Stimulated activated CD4-positive, alpha-beta T cell treated with anti-CD3 and anti-CD28 coated beads, TNF-alpha, amount 100 ng/mL, for 1 hour (primary cell): ENCODE measurements at places on chromosomes 4 and X.

DNA sequence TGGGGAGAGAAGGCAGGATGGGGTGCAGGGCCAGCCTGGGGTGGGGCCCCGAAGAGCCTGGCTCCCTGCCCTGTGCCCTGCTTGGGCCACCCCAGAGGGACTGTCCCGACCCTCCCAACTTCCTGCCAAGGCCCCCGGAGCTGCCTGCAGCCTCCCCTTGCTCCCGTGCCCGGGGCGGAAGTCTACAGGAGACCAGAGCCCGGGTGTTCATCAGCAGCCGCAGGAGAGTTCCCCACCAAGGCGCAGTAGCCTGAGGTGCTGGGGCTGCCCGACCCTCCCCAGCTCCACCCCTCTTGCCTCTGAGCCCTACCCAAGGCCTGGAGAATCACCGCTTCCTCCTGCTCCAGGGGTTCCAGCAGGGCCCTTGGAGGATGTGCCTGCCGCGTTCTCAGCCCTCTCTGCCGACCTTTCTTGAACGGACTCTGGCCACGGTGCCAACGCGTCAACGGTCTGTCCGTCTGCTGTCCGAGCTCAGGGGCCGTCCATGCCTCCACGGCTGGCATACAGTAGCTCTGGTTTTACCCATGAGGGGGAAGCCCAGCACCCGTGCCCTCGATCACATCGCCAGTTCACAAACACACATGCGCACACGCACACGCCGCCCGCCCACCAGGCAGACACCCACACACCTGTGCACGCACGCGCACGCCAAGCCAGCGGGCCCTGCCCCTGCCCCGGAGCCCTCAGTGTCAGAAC lies 36.0 kb upstream of the SPON2 start:
- no peak for DNase-seq

GRCh38 chrX:83892433-83892832 lies 31.5 kb downstream of the CYLC1 start:
- no peak for DNase-seq

GRCh38 chrX:1521459-1521956 lies 15.5 kb downstream of the P2RY8 start:
- no peak for DNase-seq

DNA sequence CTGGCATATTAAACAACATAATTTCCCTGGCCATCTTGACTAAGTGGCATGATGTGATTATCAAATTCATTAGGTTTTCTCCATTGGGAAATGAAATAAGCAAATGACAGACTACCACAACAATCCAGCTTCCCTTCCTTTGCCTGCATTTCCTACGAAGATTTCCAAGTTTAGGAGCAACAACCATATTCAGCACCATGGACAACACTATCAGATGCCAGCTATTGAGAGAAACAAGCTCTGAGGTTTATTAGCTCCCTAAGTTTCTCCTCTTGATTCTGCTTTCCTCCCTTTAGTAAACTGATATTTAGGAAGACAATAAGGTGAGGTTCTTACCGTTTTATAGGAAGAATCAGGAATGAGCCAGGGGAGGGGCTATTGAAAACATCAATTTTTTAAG lies 36.2 kb downstream of the DCX start:
- DNase-seq: no peak

DNA sequence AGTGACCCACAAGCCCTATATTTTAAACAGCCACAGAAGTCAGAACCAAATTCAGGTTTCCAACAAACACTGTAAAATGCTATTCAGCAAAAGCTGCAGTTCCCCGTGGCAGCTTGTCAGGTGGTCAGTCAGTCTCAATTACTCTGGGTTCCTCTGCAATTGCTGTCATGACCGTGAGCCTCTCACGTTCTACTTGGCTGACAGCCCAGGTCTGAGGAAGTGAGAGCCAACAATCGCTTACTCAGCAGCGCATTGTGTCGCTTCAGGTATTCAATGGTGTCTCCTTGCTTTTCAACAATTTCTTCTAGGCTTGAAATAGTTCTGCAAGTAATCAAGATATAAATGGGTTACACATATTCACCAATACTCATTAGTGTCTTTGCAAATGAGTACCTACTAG lies 25.8 kb downstream of the TRIM75 start:
- no peak for DNase-seq

GRCh38 chr4:23889391-23889790 lies 456 bp downstream of the PPARGC1A start:
- no peak for DNase-seq

GRCh38 chr4:165115301-165115700 lies 2.6 kb upstream of the TMEM192 start:
- no peak for DNase-seq

- DNase-seq: peak; percentile 79
Measured at GRCh38 chrX:131816551-131817136, 206.5 kb upstream of the STK26 start.

- no peak for DNase-seq
Measured at GRCh38 chr4:145939856-145940255, 1.2 kb upstream of the ZNF827 start.

GRCh38 chrX:53281963-53282695 lies 745 bp upstream of the IQSEC2 start:
- no peak for DNase-seq

DNA sequence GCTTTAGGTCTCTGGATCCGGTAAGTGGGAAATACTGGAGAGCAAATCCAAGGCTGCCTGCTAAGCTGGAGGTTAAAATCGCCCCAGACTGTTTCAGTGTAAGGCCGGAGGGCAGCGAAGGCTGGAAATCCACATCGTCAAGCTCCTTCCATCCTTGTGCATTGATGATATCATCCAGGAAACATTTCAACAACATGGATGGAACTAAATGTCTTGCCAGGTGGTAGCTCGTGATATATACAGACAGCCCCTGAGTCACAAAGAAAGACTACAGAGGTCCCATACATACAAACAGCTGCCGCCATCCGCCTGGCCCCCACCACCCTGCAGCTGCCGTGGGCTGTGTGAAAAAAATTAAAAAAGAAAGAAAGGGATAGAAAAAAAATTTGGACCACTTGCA lies 148.9 kb upstream of the RBPJ start:
- no peak for DNase-seq

- DNase-seq: no peak
Measured at GRCh38 chr4:175703956-175704600, 108.0 kb downstream of the GPM6A start.

GRCh38 chr4:52640808-52641565 lies 18.1 kb downstream of the USP46 start:
- no peak for DNase-seq

- DNase-seq: no peak
Measured at GRCh38 chr4:27764526-27764837, 903.8 kb downstream of the STIM2 start.

GRCh38 chr4:62199291-62199810 lies 999.2 kb downstream of the ADGRL3 start:
- no peak for DNase-seq

- DNase-seq: no peak
Measured at GRCh38 chrX:96764864-96765263, 80.2 kb downstream of the DIAPH2 start.

DNA sequence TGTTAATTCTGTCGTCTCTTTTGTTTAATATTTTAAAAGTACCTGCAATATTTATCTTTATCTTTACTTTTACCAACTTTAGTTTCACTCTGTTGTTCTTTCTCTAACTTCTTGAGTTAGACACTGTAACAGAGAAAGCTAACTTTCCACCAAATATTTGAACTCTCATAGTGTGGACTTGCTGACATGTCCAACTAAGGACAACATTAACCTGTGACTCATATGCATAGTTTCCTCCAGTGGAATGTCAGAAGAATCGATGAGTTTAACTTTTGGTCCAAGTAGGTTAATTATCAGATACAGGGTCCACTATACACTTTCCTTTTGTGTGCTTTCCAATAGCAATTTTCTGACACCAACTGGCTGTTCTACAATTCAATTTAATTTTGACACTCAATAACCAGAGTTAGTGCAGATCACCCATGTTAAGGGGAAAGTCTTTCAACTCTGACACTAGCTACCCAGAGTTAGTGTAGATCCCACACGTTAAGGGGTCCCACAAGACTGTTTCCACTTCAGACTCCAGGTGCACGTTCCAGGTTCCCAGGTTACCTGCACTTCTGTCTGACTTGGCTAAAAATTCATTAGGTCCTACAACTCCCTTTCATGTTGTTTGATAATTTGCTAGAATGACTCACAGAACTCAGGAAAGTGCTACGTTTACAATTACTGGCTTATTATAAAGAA lies 559.0 kb upstream of the AMOT start:
- DNase-seq: no peak

- DNase-seq: no peak
Measured at GRCh38 chr4:75919920-75920319, 17.7 kb upstream of the PPEF2 start.

DNA sequence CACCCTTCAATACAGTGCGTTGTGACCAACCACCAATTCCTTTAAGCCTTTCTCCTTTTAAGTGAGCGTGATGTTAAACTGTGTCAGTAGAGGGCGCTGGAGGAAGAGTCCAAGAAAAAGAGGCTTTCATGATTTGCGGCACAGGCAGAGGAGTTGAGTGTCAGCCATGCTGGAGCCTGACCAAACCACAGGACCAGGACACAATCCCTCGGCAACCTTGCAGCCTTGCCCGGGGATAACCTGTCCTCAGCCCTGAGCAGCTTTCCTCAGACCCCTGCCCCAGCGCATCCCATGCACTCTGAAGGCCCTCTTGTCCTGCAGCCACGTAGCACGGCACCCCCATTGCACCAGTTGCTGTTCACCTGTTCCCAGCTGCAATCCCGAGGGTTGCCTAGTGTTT lies 53.5 kb upstream of the SMIM31 start:
- no peak for DNase-seq

DNA sequence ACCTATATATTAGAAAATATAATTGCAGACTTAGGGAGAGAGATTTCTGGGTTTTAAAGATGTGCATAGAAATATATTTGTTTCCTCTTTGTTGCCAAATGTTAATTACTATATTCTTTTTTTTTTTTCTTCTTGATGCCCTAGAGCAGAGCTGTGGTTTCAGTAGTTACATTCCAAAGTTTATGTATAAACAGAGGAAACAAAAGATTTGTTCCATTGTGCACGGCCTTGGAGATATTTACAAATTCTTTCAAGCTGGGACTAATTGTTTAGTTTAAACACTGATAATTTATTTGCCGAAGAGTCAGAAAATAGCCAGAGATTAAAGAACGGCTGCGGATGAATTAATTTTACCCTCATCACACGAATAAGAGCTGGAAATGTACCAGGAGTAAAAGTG lies 85.1 kb downstream of the USP46 start:
- DNase-seq: no peak

- no peak for DNase-seq
Measured at GRCh38 chrX:12614266-12614665, 176.9 kb upstream of the PRPS2 start.

GRCh38 chr4:9835430-9835829 lies 54.0 kb downstream of the DRD5 start:
- no peak for DNase-seq

DNA sequence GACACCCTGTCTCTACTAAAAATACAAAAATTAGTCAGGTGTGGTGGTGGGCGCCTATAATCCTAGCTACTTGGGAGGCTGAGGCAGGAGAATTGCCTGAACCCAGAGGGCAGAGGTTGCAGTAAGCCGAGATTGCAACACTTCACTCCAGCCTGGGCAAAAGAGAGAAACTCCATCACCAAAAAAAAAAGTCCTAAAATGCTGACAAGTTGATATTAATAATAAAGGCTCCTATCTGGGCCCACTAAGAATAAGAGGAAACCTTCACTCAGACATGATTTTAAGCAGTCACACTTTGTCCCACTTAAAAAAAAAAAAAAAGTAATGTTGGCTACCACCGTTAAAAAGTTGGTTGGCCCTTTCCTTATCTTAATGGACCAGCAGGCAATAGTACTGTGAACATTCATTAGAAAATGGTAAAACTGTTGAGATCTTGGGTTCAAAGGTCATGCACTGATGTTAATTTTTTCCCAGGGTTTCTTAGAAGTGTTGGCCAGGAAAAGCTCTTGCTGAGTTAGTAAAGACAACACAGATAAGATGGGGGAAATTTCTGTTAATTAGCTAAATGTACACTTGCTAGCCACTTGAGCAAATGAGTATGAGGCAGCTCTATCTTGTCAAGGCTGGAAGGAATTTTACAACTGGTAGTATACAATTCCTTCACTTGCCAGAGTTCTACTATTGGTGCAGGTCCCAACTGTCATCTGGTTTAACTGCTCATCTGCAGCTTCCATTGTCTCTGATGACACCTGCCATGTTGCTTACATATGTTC lies 43.6 kb upstream of the BMP2K start:
- DNase-seq: no peak

GRCh38 chr4:169334335-169334734 lies 63.6 kb upstream of the SH3RF1 start:
- DNase-seq: no peak

DNA sequence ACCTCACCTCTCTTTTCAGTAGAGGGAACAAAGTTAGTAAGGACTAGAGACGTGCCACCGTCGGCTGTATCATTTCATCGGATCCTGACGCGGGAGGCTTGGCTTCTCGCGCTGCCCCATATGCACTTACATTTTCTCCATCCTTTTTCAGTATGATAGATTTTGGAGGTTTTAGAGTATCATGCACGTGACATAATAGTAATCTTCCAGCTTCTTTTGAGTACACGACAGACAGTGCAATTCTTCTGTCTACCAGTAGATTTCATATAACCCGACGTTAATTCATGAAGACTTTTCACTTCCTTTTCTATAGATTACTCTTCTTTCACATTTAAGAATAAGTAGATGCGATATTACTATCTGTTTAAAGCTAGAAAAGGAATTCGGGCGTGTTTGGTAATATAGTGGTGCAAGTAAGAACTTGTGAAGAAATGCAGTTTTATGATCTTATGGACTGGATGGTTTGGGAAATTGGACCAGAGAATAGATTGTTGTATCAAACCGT lies 1.0 kb downstream of the CDS1 start:
- no peak for DNase-seq

DNA sequence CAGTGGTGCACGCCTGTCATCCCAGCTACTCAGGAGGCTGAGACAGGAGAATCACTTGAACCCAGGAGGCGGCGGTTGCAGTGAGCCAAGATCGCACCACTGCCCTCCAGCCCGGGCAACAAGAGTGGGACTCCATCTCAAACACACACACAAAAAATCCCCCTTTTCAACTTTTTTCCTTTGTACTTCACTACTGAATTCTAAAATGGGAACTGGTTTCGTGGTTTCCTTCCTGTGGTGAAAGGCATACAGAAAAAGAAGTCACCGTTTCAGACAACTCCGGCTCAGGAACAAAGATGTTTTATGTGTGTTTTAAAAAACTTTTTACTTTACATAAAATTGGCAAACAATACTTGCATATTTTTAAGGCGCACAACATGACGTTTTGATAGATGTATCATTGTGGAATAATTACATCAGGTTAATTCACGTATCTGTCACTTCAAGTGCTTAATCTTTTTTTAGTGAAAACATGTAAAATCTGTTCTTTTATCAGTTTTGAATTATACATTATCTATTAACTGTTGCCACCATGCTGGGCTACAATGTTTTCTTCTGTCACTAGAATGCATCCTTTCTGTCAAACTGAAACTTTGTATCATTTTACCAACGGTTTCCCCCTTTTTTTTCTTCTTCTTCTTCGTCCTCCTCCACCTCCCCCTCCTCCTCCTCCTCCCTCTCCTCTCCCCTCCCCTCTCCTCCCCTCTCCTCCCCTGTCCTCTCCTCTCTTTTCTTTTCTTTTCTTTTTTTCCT lies 186.0 kb downstream of the CRLF2 start:
- no peak for DNase-seq
